Neural crest cell (in vitro differentiated cells): ENCODE measurements at places on chromosomes 3 and 15. TPM values are rescaled to one million over a fixed set of nuclear protein-coding genes. Genes with fewer than 3 reads are reported as not detected.

The UBE2E1 gene
- total RNA-seq: 86.2 and 89.9 TPM in 2 replicates

The FSTL1 gene
- 180 and 199 TPM in 2 replicates for total RNA-seq

The TGFBR2 gene
- 8.5 and 8.7 TPM in 2 replicates for total RNA-seq

The GOLGA6B gene
- total RNA-seq: not detected in 2 replicates

GRCh38 chr15:72796515-72797337 lies 13.2 kb upstream of the ADPGK start:
- H3K4me3 ChIP-seq: peak overlapping the region; percentile 88
- H3K36me3 ChIP-seq: no peaks in the 10 kb centered on the region
- H3K27me3 ChIP-seq: peaks cover 3% of the 10 kb centered on the region
- H3K4me1 ChIP-seq: peaks cover 9% of the 10 kb centered on the region
- H3K27ac ChIP-seq: peak overlapping the region; percentile 54

GRCh38 chr3:24684506-24685023 lies 189.9 kb upstream of the THRB start:
- no peaks in the 10 kb centered on the region for H3K27me3 ChIP-seq
- no peak overlapping the region for H3K27ac ChIP-seq

DNA sequence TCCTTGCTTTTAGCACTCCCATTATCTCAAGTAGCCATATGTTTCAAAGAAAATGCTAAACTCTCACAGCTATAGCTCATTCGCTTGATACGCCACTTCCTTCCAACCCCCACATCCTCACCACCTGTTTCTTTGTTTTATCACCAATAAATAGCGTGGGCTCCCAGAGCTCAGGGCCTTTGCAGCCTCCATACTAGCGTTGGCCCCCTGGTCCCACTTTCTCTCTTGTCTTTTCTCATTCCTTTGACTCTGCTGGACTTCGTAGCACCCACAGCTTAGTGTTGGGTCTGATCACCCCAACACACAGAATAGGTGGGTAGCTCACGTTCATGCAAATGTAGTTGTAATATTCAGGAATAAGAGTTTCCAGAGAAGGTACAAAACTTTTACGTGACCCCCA lies 4.1 kb upstream of the GPD1L start:
- no peak for DNase-seq
- H3K36me3 ChIP-seq: peaks cover 17% of the 10 kb centered on the region
- H3K4me3 ChIP-seq: no peak overlapping the region
